Stimulated activated CD4-positive, alpha-beta T cell treated with anti-CD3 and anti-CD28 coated beads, Interleukin-15, amount 100 ng/mL, for 1 hour (primary cell): ENCODE measurements at places on chromosomes 4 and X.
A peak's percentile ranks its signal among the peaks of the same experiment; 100 is the strongest.

DNA sequence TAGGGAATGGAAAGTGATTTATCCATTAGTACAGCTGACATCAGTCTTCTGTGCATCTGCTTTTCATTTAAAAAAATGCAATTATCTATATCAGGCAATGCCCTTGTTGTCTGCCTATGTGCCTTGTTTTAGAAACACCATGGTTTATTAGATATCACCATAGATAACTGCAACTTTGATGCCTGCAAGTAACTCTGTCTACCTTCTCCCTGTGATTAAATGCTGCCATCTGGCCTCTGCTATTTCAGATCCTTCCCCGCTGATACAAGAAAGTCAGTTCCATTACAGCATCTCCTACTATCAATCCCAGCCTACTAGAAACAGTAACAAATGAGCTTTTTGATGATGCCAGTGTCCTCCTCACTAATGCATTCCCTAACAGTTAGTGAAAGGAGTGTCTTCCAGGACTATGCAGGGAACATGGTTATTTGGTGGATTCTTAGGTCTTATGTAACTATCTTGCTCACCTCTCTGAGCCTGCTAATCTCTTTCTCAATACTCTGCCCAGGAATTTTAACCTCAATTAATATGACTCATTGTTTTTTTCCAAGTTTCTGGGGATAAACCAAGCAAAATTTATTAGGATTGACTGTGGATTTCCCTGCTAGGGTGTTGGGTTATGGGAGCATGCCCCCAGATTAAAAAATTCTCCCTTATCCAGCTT lies 444.9 kb downstream of the RAPGEF2 start:
- DNase-seq, result no peak

DNA sequence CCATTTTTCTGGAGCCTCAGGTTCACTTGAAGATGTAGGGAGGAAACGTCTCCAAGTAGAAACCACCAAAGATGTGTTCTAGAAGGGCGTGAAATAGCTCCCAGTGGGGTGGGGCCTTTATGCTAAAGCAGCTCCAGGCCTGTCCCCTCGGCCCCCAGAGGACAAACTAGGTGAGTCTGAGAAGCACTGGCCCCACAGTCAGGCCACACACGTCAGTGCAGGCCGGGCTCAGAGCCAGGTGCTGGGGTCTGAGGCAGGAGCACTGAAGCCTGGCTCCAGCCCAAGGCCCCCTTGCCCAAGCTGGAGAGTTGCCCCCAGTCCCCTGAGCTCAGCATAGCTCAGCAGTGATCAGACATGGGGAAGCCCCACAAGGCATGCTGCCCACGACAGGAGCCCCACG lies 95.4 kb upstream of the PSAPL1 start:
- DNase-seq, result no peak

GRCh38 chrX:31260351-31260750 lies 188.5 kb upstream of the FTHL17 start:
- no peak for DNase-seq

- peak; percentile 42 for DNase-seq
Observed at GRCh38 chr4:7192252-7193029, at the start of gene SORCS2. Gene SORCS2, plus strand, starts transcription at chr4:7192538.

GRCh38 chr4:55345980-55346850 lies at the start of gene SRD5A3:
Gene SRD5A3, plus strand, starts transcription at chr4:55346242. Its CDS starts 95 bp downstream, at chr4:55346337.
- peak; percentile 82 for DNase-seq

GRCh38 chrX:108699368-108699767 lies 37.0 kb downstream of the IRS4 start:
- DNase-seq, result no peak

GRCh38 chr4:180587379-180587778 lies 1655.8 kb upstream of the TENM3 start:
- DNase-seq, result no peak

DNA sequence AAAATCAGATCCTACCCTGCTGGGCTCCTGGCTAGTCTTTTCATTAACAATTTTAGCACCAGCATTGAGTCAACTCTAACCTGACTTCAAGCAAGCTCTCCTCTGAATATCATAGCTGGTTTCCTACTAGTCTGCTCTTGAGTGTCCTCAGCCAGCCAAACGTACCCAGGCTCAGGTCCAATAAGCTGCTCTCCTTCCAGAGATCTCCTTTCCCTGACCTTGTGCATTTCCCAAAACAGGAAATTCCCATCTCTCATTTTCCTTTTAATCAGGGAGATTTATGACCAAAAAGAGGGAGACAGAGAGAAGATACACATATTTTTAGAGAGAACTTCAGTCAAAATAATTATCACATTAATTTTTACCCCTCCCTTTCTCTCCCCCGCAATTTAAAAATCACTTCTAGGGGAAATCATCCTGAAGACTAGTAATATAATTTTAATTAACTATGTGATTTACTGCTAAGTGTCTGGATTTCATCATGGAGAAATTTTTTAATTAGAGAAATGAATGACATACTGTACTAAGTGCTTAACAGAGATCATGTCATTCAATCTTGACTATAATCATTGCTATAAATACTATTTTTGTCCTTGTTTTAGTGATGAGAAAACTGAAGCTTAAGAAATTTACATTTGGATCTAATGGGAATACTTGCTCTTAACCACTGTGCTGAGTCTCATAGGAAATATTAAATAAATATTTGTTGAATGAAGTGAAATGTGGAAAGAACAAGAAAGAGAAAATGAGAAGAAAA lies 421.7 kb upstream of the INTU start:
- DNase-seq, result no peak
